Stimulated activated CD4-positive, alpha-beta T cell treated with anti-CD3 and anti-CD28 coated beads, Interleukin-15, amount 100 ng/mL, for 48 hours (primary cell): ENCODE measurements at places on chromosomes 4 and X.

GRCh38 chr4:186169945-186170802 lies 21.2 kb upstream of the CYP4V2 start:
- no peak for DNase-seq

DNA sequence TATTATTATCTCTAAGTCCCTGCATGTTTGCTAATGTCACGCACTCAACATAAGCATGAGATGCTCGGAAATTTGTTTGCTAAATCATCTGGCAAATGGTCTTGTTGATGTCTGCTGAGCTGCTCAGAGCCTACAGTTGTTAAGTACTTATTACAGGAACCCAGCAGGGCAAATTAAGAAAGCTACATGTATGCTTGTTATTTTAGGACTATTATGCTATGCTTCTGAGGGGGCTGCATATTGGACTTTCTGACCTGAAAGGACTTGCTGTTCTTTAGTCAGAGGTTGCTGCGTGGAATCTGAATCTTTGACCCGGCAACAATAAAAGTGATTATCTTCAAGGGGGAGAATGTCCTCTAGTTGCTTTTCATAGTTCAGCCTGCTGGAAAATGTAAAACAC lies 36.3 kb upstream of the TENM3 start:
- DNase-seq = no peak

DNA sequence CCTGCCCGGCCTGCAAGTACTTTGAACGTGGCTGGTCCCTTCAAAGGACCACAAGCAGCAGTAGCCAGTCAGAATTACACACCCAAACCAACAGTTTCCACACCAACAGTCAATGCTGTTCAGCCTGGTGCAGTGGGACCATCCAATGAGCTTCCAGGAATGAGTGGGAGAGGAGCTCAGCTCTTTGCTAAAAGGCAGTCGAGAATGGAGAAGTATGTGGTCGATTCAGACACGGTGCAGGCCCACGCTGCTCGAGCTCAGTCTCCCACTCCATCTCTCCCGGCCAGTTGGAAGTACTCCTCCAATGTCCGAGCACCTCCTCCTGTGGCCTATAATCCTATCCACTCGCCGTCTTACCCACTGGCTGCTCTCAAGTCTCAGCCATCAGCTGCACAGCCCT lies 104.4 kb upstream of the MYOZ2 start:
- DNase-seq = no peak

- no peak for DNase-seq
These were observed 100.5 kb downstream of the CLNK start for GRCh38 chr4:10584042-10584441.

DNA sequence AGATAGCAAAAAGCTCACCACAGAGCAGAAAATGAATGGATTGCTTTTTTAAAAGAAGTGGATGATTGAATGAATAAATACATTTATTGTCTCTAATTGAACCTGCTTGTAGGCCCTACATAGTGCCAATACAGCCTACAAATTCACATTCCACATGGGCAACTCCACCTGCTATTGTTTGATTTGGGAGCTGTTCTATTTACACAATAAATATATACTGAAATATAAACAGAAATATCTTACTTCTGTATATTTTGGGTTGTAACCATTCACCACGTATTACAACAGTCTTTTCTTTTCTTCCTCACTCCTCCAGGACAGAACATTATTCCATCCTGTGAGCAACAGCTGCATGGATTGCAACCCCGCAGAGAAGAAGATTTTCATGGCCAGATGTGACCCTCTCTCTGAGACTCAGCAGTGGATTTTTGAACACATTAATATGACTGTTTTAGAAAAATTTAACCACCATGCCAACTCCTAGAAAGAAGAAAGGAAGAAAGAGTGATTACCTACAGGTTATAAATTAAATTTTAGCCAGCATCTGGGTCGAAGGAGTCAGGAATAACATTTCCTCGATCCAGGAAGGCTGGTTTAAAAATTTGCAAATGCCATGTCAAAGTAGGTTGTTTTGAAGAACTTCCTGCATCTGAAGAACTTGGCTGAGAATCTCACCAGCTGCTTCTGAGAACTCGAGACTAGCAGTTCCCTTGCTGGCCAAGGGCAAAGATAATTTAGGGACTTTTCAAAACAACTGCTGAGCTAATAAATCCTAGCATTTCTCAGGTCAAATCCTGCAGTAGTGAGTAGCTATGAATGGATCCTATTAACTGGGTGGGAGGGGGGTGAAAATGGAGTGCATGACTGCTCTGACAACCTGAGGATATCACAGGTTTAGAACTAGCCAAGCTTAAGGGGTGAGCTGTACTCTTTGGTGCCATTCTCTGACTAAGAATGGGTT lies 128.7 kb upstream of the GALNT7 start:
- DNase-seq = no peak

- DNase-seq = no peak
These were observed 514.9 kb upstream of the LCORL start for GRCh38 chr4:18536428-18536827.

DNA sequence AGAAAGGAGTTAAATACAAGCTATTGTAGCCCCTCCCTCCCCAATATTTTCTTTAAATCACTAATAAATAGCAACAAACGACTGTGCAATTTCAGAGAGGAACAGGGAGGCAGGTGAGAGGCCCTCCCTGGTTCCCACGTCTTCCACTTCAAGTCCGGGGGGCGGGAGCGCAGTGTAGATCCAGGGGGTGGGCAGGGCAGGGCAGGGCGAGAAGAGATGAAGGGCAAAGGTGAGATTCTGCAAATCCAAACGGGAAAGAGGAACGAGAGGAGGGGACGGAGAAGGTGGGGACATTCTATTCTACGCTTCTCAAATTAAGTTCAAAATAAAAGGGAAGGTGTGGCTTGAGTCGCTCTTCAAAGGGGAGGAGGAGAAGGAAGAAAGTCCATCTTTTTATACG lies 6.8 kb downstream of the NKX6-1 start:
- no peak for DNase-seq

DNA sequence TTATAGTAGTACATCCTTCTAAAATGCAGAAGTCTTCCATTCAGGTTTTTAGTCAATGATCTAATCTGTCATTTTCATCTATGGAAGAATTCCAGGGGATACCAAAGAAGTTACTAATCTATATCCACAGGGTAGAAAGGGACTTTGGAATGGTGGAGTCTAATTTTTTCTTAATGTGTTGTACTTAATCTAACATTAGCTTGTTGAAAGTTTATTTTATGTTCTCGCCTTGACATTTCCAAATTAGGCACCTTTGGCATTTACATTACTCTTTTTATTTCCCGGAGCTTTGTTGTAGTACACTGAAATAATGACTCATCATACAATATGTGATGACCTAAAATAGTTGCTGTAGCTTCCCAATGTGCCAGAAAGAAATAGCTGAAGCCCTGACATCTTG lies 91.5 kb downstream of the HTR2C start:
- no peak for DNase-seq

GRCh38 chr4:170017252-170017651 lies 8.9 kb downstream of the MFAP3L start:
- no peak for DNase-seq

- no peak for DNase-seq
These were observed 119.8 kb upstream of the TSPAN5 start for GRCh38 chr4:98778206-98778605.

- DNase-seq = no peak
These were observed 534.4 kb upstream of the EPHA5 start for GRCh38 chr4:66204534-66205247.

- DNase-seq = no peak
These were observed 99.0 kb downstream of the ARSJ start for GRCh38 chr4:113880240-113881028.

- no peak for DNase-seq
These were observed 196.9 kb upstream of the ANK2 start for GRCh38 chr4:112852601-112853000.

DNA sequence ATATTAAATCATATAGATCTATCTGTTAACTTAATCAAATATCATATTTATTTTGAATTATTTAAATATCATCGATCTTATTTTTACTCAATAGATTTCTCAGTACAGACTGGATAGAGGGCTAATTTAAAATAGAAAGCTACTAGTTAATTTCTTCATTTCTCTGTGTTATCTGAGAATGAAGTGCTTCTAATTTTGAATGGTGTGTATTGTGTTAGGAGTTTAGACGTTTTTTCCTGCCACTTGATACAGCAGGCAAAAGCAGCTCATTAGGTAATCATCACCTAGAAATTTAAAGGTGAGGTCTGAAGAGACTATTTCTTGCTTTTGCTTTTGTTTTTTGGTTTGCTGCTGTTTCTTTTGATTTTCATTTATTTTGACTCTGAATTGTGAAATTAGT lies 948.8 kb upstream of the TENM3 start:
- DNase-seq = no peak

DNA sequence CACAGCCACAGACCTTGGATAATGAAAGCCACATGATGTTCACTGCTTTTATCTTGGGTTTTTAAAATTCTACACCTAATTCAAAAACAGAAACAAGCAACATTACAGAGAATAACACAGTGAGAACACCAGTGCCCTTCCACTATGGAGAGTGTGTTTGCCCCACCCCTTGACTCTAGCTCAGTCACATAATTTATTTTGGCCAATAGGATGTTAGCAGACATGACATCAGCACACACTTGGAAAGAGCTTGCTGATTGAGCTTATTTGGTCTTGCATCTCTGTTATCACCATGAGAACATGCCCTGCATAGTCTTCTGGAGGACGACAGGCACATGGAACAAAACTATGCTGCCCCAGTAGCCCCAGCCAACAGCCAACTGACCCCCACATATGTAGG lies 118.1 kb downstream of the HNRNPD start:
- DNase-seq = no peak

GRCh38 chr4:90990284-90990683 lies 863.1 kb downstream of the CCSER1 start:
- DNase-seq = no peak

GRCh38 chrX:150410513-150410912 lies 47.4 kb downstream of the MAMLD1 start:
- no peak for DNase-seq

DNA sequence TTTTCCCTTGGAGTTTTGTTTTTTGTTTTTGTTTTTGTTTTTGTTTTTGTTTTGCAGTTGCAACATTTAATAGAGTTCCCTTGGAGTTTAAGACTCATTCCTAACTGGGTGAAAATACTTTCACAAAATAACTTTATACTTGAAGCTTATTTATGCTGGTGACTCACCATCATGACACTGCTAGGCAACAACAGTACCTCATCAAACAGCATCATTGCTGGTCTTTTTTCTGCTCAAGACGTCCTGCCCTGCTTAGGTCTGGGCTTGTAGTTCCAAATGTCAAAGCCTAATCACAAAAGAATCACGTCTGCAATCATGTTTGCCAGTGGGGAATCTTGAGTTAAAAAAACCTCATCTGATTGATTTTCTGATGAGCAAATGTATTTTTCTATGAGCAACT lies 105.7 kb upstream of the PRPS2 start:
- no peak for DNase-seq

DNA sequence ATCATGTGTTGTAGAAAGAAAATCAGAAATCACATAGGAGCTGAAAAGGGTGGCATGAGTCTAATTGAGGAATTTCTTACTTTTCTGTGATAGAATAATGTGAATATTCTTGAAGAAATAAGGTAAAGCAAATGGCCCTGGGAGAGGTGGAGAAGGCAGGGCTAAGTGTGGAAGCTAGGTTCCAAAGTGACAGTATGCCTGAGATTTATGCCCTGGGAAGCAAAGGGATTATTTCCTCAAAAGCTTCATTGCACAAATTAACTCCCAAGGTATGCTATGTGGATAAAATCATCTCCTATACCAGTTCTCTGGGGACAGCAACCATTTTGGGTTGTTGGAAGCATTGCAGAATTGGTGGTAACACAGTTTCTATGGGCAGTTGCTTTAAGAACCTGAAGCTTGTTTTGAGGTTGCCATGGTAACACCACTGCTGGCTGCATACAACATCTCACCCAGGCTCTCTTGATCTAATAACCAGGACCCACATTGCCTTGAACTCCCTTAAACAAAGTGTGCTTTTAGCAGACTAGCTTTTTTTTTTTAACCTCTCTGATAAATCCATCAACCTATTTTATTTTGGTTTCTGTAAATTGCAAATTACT lies 21.0 kb downstream of the MAOA start:
- DNase-seq = no peak

- no peak for DNase-seq
These were observed 443.9 kb downstream of the KLHL4 start for GRCh38 chrX:87961471-87961870.

DNA sequence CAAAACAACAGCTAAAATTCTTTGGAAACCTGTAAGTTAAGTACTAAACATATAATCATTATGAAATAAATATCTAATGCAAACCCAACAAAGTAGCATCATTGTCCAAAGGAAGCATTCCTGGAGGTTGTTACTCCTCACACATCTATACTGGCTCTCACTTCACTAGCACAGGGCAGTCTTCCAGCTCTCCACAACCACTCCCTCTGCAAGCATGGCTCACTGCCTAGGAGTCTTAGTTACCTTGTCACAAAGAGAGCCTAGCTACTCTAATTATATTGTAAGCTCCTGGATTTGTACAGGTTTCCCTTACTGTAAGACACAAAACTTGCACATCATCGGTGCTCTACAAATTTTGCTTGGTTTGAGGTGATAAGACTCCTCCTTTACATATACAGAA lies 76.1 kb downstream of the AMMECR1 start:
- no peak for DNase-seq

- DNase-seq = no peak
These were observed 4.7 kb downstream of the GPC4 start for GRCh38 chrX:133410550-133410949.

DNA sequence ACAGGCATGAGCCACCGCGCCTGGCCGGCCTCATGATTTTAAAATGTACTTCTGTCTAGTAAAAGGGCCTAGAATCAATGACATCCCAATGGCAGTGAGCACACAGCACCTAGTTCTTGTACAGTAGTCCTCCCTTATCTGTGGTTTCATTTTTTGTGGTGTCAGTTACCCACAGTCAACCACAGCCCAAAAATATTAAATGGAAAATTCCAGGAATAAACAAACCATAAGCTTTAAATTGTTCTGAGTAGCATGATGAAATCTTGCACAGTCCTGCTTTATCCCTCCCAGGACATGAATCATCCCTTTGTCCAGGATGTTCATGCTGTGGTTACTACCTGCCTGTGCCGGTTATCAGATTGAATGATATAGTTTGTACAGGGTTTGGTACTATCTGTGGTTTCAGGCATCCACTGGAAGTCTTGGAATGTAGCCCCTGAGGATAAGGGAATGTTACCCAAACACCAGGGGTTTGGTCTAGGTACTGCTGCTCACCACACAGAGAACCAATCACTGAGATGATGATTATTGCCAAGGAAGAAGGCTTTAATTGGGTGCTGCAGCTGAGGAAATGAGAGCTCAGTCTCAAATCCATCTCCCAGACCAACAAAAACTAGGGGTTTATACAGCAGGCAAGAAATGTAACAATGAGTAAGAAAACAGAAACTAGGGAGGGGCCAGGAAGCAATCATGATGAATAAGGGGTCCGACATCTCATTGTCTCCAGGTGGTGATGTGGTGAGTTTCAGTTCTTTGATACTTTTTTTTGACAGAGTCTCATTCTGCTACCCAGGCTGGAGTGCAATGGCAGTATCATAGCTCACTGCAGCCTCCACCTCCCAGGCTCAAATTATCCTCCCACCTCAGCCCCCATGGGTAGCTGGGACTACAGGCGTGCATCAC lies 16.2 kb upstream of the FHL1 start:
- DNase-seq = no peak

GRCh38 chr4:139214039-139214534 lies 37.1 kb upstream of the ELF2 start:
- DNase-seq = no peak
